ENCODE measurements at places on chromosomes 1 and 21.

DNA sequence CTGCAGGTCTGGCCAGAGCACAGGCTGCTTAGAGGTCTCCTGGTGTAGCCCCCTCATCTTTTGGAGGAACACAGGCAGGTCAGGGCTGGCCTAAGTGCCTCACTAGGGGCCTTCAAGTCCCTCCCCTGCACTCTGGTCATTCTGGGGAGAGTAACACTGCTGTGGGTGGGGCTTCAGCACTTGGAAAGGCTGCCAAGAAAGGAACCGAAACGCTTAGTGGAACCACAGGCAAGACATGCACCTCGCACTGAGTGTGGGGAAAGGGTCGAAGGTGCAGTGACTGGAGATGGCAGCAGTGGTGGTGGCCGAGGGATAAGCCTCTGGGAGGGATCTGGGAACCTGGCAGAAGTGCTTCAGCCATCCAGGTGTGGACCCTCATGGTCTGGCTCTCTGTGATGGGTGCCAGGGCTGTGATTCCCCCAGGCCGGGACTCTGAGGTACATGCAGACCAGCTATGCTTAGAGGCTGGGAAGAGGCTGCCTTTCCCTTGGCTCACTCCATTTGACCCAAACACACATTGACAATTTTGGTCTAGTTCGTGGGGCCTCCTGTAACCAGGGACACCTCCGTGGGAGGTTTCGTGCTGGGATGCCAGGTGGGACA, 182.9 kb upstream of the CSF3R start:
- no peak for DNase-seq

- peak; percentile 13 for DNase-seq
Observed at GRCh38 chr1:41481109-41481775, 3.2 kb downstream of the EDN2 start.

GRCh38 chr1:22437573-22437972, 14.1 kb upstream of the ZBTB40 start:
- no peak for DNase-seq

- DNase-seq = no peak
Observed at GRCh38 chr1:110444561-110444960, 6.4 kb upstream of the PROK1 start.

- no peak for DNase-seq
Observed at GRCh38 chr1:158115126-158115525, 65.6 kb upstream of the CD1D start.

GRCh38 chr1:9437961-9438430, 101.3 kb upstream of the SLC25A33 start:
- DNase-seq = no peak

GRCh38 chr1:212471286-212471685, 38.6 kb downstream of the NENF start:
- no peak for DNase-seq

- DNase-seq = no peak
Observed at GRCh38 chr1:185342672-185343259, 25.7 kb upstream of the IVNS1ABP start.

DNA sequence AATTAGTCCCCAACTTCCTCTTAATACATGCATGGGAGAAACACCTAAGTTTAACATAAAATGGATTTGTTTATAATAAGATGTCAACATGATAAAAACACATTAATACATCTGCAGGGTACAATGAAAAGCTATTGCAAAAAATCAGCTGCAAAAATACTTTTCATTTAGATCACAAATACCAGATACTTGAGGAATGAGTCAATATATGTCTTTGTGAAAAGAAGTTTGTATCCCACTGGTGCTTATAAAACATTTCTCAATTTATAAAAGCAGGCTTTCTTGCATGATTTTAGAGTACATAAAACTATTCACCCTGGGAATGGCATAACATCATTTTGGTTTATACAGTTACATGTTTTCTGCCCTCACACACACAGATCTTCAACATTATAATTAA, 18.6 kb upstream of the PRKAA2 start:
- DNase-seq = no peak

GRCh38 chr1:33074193-33074945, 6.6 kb upstream of the AZIN2 start:
- DNase-seq = no peak

- no peak for DNase-seq
Observed at GRCh38 chr21:18840239-18840638, 436.7 kb upstream of the TMPRSS15 start.

GRCh38 chr1:154418062-154418921, 13.1 kb downstream of the IL6R start:
- DNase-seq = no peak

GRCh38 chr1:246795906-246796694, 71.9 kb downstream of the SCCPDH start:
- DNase-seq = no peak

DNA sequence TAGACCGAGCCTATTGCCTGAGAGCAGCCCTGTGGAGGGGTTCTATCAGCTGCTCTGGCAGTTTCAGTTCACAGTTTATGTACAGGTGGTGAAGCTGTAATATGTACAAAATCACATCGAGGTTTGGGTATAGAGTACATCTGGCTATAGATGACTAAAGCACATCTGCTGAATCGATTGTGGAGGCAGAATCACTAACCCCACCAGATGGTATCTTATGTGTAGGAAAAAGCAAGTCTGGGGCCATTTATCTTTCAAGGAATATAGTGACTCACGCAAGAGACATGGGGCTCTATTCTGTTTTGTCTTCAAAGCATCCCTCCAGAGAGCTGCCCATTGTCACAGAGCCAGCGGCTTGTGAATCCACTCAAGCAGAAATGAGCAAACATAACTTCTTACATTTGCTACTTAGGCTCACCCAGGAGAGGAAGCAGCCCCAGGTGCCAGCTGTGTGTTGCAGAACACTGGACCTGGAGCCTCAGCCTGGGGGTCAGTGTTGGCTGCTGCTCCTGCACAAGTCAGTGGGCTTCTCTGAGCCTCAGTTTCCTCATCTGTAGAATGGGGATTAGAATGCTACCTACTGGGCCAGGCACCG, 21.3 kb downstream of the MIIP start:
- peak; percentile 83 for DNase-seq

GRCh38 chr1:170929835-170930554, 5.3 kb upstream of the MROH9 start:
- peak; percentile 47 for DNase-seq

DNA sequence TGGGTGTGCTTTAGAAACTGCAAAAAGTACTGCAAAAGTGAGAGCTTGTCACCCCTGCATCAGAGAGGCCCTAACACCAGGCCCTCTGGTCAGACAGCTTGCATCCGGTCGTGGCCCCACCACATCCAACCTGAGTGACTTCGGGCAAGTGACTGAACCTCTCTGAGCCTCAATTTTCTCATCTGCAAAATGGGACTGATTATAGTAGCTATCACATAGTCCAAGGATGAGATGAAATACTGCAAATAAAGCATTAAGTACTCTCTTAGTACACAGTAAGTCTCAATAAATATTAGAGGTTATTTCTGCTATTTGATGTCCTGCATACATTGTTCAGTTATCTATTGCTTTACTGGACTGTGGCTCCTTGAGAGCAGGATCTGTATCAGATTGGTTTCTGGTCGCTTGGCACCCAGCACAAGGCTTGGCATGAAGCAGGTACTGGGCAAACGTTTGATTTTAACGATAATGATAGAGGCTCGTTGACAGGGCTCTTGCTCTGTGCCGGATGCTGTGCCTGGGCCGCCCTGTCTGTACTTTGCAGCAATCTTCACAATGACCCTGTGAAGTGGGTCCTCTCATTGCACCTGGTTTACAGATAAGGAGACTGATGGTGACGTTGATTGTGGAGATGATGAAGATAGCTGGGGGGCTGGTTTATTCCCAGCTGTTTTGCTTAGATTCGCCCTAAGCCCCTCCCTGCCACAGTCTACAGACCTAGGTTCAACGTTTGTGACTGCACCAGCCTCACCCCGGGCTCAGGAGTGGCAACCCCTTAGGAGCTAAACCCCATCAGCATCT, 43.6 kb downstream of the RAP1GAP start:
- no peak for DNase-seq

GRCh38 chr1:20079661-20080305, 9.8 kb downstream of the PLA2G5 start:
- DNase-seq = no peak

GRCh38 chr1:207646944-207647579, 2.1 kb downstream of the CR1L start:
- DNase-seq = peak; percentile 56

DNA sequence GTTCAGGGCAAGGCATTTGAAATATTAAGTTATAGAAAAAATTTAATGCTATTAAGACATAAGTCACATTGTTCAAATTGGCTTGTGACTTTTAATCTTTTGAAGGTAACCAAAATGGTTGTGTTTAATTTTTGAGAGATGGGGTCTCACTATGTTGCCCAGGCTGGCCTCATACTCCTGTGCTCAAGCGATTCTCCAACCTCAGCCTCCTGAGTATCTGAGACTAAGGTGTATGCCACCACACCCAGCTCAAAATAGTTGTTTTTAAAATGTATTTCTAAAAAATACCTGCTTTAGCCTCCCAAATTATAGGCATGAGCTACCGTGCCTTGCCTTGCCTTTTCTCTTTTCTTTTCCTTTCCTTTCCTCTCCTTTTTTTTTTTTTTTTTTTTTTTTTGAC, 26.0 kb upstream of the CHAF1B start:
- DNase-seq = no peak
